NCI-H748 treated with DMSO at 0.1 percent for 48 hours (cell line): ENCODE measurements at places on chromosomes 6 and 20.

DNA sequence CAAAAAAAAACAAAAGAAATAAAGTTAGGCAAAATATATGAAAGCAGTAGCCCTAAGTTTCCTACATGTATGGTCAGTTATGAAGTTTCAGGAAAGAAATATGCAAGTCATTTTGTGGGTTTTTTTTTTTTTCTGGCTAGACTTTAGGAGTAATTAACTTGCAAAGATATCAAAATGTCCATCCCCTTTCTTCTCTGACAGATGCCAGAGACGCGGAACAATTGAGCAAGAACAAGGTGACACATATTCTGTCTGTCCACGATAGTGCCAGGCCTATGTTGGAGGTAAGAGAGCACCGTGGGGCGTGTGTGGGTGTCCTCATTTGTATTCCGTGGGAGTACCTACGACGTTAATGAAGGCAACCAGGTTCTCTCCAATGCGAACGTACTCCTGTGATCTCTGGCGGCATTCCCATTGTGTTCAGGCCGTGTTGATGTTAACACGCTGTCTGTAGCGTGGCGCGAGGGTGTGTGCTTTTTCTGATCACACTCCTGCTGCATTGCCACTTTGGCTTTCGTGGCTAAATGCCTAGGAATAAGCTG lies 19.5 kb downstream of the DUSP22 start:
- DNase-seq, result no peak

GRCh38 chr20:7232796-7233195 lies 465.3 kb downstream of the BMP2 start:
- DNase-seq, result no peak

GRCh38 chr20:38034108-38034649 lies 633 bp downstream of the RPRD1B start:
- DNase-seq, result no peak

DNA sequence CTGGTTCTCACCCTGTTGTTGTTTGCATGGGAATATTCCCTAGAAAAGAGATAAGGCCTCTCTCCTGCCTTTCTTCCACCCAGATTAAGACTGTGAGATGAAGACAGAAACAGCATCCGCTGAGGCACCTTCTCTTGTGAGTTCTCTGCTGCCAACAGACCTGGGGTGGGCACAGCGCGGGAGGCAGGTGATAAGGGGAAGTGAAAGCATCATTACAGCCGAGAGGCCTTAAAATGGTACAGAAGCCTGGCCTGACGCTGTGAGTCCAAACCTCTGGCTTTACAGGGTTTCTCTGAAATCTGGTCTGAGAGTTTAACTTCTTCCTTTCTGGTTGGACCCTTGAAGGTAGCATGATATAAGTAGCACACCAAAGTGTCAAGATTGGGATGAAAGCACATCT lies 21.0 kb upstream of the IYD start:
- DNase-seq, result no peak

DNA sequence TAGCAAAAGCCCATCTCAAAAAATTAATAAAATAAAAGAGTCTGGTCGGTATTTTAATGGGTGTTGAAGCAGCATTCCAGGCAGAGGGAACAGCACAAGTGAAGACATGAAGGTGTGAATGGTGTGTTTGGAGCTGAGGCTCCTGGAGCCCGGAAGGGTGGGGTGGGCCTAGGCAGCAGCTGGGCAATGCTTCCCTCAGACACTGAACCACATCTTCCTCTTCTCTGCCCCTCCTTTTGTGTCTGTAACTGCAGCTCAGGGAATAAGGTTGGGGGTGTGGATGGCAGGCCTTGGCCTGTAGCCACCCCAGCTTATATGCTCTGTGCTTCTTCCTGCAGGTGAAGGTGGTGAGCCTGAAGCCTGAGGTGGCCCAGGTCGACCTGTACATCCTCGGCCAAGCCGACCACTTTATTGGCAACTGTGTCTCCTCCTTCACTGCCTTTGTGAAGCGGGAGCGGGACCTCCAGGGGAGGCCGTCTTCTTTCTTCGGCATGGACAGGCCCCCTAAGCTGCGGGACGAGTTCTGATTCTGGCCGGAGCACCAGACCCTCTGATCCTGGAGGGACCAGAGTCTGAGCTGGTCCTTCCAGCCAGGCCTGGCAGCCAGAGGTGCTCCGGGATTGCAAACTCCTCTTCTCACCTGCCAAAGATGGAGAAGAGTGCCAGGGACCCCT lies 26.6 kb downstream of the POFUT1 start:
- DNase-seq, result no peak

DNA sequence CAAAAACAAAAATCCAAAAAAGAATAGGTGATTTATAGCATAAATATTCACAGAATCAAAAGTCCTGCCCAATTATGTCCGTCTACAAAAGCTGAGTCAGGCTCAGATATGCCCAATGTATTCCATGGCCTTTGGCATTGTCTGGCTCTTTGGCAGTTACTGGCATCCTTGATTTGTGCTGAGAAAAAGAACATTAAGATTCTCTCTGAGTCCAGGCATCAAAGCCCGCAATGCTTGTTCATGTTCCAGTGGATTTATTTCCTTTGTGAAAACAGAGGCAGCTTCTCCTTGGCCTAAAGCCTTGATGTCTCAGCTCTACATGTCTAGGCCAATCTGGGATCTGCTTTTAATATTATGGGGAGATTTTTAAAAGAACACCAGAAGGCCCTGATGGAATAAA lies 76.1 kb upstream of the SLC4A11 start:
- DNase-seq, result no peak

GRCh38 chr6:40925341-40925740 lies 113.7 kb downstream of the UNC5CL start:
- no peak for DNase-seq

DNA sequence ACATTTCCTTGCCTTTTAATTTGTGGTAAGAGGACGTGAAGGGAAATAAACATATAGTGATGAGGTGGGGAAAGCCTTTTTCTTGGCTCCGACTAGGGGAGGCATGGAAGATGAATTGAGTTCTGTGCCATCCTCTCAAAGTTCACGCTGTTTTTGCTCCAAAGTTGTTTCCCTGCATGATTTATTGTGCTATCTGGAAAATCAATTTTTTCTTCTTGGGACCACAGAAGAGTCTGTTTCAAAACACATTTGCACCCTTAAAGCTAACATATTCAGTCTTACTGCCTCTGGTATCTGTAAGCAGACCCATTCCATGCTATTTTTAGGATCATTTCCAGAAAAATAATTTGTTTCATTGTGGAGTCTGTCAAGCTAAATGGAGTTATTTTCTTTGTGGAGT lies 57.6 kb upstream of the KCNG1 start:
- DNase-seq, result no peak

GRCh38 chr6:90947184-90948064 lies 360.6 kb upstream of the MAP3K7 start:
- no peak for DNase-seq

DNA sequence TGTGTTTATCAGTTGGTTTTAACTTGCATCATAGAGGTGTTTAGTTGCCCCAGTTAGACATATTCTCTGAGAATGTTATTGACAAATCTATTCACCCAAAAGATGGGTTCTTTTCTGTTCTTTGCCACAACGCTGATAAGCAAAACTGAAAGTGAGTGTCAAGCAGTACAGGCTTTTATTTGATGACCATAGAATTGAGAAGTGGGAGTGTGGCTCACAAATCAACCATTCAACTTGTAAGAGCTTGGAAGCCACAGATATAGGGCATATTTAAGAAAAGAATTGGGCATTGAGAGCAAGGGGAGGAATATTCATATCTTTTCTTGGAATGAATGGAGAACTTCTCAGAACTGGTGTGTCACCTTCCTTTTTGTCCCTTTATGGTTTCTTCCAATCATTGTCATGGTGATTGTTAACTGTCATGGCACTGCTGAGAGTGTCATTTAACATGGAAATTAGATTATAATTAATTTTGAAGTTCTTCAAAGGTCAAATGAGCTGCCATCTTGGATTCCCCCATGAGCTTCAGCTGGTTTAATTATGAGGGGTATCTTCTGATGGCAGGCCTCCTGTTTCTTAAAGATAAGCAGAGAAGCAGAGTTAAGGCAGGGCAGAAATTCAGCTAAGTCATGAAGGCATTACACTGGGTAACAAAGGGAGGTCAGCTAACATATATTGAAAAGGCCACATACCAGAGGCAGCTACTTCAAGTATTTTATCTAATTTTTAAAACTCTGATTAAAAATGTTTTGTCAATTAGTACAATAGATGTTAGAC lies 254.0 kb upstream of the HTR1E start:
- DNase-seq, result no peak

GRCh38 chr6:127791779-127792528 lies 108.9 kb downstream of the THEMIS start:
- no peak for DNase-seq

GRCh38 chr6:143107911-143108761 lies 47.4 kb downstream of the AIG1 start:
- DNase-seq, result no peak

- DNase-seq, result no peak
These were observed 263.8 kb downstream of the ESR1 start for GRCh38 chr6:152071318-152071717.
